Occipital lobe (tissue), 3 donors: ENCODE measurements at places on chromosomes 6 and 20. TPM values are rescaled to one million over a fixed set of nuclear protein-coding genes. Genes with fewer than 3 reads are reported as not detected.

DNA sequence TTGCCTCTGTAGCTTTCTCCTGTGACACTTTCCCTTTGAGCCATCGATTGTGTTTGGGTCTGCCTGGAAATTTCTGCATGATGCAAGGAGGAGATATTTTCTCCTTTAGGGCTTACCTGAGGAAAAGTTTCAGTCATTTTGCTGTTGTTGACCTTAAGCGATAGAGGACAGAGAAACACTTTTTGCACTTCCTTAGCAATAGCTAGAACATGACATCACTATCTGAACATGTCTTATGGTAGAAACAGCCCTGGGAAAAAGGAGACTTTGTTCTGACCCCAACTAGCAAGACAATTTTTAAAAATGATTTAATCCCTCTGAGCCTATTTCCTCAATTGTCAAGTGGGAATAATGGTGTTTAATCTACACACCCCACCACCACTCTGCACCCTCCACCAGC is 9.7 kb upstream of the FILIP1 start:
- no peak for DNase-seq

GRCh38 chr20:45308117-45308778 is at the start of gene MATN4:
Gene MATN4, minus strand, starts transcription at chr20:45308299. Its CDS starts 2,717 bp downstream, at chr20:45305582.
- no peak for DNase-seq

- DNase-seq, result no peak
These were observed 983.5 kb upstream of the FLRT3 start for GRCh38 chr20:15320941-15321340.

DNA sequence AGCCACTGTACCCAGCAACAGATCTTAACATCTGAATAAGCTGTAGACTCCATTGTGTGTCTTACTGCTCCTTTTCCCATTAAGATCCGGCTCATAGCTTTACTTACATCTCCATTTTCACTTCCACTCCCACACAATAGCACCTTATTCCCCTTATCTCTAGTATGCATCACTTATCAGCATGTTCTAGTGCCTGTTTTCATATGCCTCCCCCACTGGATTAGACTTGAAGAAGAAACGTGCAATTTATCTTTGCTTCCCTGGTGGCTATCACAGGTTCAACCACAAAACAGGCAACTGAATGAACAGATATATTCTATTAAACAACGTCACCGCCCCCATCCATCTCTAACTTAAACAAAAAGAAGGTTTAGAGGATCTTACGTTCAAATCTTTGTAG is 12.1 kb downstream of the SSR1 start:
- no peak for DNase-seq

- no peak for DNase-seq
These were observed 122.7 kb upstream of the RNF24 start for GRCh38 chr20:4138056-4138455.

DNA sequence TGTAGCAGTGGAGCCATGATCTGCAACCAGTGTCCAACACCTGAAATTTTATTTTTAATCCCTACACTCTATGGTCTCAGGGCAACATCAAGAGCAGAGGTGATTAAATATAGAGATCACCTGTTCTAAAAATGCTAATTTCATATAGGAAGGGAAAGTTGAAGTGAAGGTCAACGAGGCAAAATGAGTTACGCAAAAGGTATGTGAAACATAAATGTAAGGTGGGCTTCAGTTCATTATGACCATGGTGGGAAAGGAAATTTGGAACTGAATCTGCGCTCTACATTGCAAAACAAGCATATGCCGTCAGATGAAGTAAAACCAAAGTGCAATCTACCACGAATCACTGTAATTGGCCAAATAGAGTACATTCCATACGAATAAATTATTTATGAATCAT is 35.2 kb upstream of the STMND1 start:
- no peak for DNase-seq

GRCh38 chr6:47424436-47424836 is 53.2 kb upstream of the CD2AP start:
- no peak for DNase-seq

SSTR4 gene
- not detected for total RNA-seq

- no peak for DNase-seq
These were observed 213.1 kb downstream of the PREX1 start for GRCh38 chr20:48614593-48615274.

DNA sequence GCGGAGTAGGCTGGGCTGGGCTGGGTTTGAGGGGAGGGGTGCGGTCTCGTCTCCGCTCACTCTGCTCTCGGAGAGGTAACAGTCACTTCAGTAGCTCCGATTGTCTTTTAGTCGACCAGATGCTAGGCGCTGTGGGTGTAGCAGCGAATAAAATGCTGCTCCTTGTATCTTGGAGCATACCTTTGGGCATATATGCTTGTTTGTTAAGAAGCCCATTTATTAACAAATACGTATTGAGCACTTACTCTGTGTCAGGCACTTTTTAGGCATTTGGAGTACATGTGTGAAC is 545 bp downstream of the ACTR5 start:
- DNase-seq, result no peak

DLL1 gene
- total RNA-seq, result 11.9 TPM

ANGPT4 gene
- not detected for total RNA-seq

GRCh38 chr20:16353417-16353781 is 219.8 kb downstream of the KIF16B start:
- DNase-seq, result no peak

DNA sequence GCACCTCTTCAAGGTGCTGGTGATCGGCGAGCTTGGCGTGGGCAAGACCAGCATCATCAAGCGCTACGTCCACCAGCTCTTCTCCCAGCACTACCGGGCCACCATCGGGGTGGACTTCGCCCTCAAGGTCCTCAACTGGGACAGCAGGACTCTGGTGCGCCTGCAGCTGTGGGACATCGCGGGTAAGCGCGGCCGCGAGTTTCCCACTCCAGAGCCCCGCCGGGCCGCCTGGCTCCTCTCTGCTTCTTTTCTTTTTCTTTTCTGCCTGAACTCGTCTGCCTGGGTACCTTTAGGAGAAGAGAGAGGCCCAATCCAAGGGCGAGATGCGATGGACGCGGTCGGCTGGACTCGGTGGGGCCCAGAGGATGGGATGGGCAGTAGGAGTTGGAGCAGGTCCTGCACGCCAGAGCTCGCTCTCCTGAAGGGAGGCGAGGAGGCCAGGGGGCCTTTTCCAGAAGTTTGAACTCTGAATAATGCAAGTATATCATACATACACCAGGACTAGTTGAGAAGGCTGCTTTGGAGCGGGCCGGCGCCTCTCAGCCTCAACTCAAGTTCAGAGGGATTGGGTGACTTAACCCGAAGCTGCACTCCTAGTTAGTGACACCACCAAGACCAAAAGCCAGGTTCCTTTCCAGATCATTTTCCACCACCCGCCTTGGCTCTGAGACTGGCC is 445 bp downstream of the RAB32 start:
- DNase-seq, result no peak

SPATA2 gene
- total RNA-seq, result 2.7 TPM

C6orf118 gene
- 6.6 TPM for total RNA-seq

- DNase-seq, result no peak
These were observed 188.0 kb downstream of the ARHGAP18 start for GRCh38 chr6:129521946-129522345.

DNA sequence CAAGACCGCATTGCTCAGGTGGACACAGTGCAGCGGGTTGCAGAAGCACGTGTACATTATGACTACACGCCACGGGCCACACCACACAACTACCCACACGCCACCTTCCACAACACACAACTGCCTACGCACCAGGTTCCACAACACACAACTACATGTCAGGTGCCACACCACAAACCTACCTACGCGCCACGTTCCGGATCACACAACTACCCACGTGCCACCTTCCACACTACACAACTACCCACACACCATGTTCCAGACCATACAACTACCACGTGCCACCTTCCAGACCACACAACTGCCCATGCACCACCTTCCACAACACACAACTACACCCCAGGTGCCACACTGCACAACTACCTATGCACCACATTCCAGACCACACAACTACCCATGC is 20.5 kb downstream of the THBS2 start:
- DNase-seq, result no peak

DNA sequence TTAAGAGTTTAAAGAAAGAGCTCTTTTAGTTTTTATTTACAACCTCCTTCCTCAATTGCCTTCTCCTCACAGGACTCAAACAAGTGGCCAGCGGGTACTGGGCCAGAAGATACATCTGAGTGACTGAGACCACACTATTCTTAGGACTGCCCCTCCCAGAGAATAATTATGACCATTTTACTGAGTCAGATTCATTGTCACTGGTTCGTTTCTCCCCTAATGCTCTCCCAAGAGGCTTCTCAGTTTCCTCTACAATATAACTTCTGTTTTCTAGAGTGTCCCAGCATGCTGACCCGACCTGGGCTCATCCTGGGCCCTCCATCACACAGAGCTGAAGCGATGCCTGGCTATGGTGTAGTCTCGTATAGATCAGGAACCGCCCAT is 279.9 kb downstream of the CD83 start:
- no peak for DNase-seq

GRCh38 chr6:160912411-160912810 is 79.2 kb upstream of the MAP3K4 start:
- DNase-seq, result no peak

- DNase-seq, result peak; percentile 19
These were observed 46.1 kb upstream of the TMEM217 start for GRCh38 chr6:37303891-37304503.

DNA sequence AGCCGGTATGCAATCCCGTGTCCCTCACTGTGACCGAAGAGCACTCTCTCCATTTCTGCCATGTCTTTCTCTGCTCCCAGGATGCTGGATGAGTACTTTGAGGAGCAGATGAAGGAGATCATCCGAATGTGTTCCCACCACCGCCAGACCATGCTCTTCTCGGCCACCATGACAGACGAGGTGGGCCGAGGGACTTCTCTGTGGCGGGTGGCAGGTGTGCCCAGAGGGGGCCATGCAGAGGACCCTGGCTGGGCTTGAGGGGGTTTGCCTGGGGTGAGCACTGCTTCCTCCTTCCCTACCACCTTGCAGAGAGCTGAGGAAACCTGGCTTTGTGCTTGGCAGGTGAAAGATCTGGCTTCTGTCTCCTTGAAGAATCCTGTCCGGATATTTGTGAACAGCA is 14.0 kb downstream of the DDX27 start:
- DNase-seq, result no peak

COL12A1 gene
- total RNA-seq, result 36.2 TPM

DNA sequence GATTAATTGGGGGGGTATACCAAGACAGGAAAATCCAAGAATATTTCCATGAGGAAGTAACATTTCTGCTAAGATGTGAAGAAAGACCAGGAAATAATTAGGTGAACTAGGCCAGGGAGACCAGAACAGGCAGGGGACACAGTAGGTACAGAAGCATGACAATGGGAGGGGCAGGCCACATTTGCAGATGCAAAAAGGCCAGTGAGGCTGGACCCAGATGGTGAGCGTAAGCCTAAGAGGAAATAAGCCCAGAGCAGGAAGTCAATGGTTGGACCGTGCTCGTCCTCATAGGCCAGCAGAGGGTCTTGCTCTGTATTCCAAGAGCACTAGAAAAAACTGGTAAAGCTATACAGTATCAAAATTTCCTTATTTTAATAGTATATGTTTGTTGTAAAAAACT is 9.4 kb downstream of the CEP162 start:
- no peak for DNase-seq

- no peak for DNase-seq
These were observed 24.8 kb downstream of the PRIM2 start for GRCh38 chr6:57342148-57342669.

GRCh38 chr6:148720406-148720805 is 26.4 kb upstream of the UST start:
- no peak for DNase-seq

- DNase-seq, result no peak
These were observed 160.5 kb upstream of the KCNG1 start for GRCh38 chr20:51183451-51183850.

GRCh38 chr6:167424060-167424673 is 99.3 kb downstream of the TTLL2 start:
- no peak for DNase-seq

GRCh38 chr6:140830666-140831065 is 1302.1 kb upstream of the GJE1 start:
- no peak for DNase-seq

GRCh38 chr6:149031859-149032598 is 285.2 kb downstream of the UST start:
- DNase-seq, result peak; percentile 7

CCN2 gene
- 6.9 TPM for total RNA-seq

GPLD1 gene
- 12.6 TPM for total RNA-seq

HLA-A gene
- 46.6 TPM for total RNA-seq

DNA sequence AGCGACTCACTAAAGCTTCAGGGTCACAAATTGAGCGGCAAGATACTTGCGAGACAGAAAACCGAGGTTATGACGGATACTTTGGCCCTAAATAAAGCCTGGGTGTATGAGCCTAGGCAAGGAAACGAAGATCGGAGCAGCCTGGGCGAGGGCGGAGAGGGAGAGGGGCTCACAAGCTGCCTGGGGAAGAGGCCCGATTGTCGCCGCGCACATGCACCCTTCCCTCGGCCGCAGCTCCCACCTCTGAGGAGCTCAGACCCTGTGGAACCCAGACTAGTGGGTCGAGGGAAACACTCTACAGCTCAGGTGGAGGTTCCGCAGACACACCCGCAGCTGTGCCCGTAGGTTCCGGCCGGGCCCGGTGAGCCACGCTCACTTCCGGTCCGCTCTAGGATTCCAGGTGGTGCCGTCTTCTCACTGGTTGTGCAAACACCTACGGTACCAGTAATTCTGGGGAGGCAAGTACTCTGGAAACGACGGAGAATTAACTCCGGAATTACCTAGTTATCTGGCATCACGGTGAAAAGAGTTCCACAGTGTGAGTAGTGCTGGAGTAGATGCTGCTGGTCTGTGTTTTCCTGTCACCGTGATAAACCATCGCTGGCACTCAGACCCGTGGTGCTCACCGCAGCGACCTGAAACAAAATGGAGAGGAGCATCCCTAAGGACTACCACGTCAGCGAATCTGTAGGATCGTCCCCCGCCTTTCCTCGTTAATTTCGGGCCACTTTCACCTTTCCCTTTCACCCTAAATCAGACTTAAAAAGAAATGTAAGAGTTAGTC is 61.5 kb downstream of the GPX5 start:
- DNase-seq, result peak; percentile 71

NR2E1 gene
- 9.8 TPM for total RNA-seq

DNA sequence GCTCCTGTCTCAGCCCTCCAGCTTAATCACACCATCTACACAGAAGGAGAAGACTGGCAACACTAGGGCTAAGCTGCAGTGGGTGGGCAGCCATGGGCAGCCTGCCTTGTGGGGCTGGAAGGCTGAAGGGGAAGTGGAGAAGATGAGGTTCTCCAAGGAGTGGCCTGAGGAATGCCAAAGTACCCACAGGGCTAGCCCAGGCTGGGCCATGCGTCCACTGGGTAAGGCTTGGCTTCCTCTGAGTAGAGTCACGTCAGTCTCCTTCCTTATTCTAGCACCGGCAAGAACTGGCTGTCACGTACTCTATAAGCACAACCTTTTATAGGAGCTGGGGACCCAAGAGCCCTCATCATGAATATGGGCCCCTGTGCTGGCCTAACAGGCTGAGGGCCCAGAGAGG is 110.6 kb upstream of the SIRPA start:
- no peak for DNase-seq

BPIFB1 gene
- total RNA-seq, result not detected

IMPG1 gene
- total RNA-seq, result not detected

- DNase-seq, result no peak
These were observed 25.9 kb downstream of the FAM209B start for GRCh38 chr20:56558968-56559367.
